ENCODE measurements at places on chromosomes 1 and 21.

DNA sequence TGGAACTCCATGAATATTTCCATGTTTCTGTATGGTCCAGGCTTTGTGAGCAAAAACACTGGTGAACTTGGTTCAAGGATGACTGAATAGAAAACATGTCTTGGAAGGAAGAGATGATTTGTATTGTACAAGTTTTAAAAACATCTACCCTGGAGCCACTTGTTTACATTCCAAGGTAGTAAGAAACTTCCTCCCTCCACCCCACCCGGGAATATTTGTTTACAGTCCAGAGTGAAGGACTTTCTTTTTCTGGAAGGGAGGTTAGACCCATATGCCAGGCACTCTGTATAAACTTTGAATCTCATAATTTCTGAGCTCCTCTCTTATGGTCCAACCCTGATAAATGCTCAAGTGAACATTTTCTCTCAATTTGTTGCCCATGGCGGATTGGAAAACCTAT lies 323.3 kb upstream of the LYPLAL1 start:
- DNase-seq: no peak

GRCh38 chr1:218575856-218576255 lies 230.7 kb downstream of the TGFB2 start:
- DNase-seq: no peak

- DNase-seq: peak; percentile 24
These were observed 16.5 kb upstream of the PARP1 start for GRCh38 chr1:226424221-226425003.

- no peak for DNase-seq
These were observed 185.9 kb downstream of the TPR start for GRCh38 chr1:186189156-186189555.

DNA sequence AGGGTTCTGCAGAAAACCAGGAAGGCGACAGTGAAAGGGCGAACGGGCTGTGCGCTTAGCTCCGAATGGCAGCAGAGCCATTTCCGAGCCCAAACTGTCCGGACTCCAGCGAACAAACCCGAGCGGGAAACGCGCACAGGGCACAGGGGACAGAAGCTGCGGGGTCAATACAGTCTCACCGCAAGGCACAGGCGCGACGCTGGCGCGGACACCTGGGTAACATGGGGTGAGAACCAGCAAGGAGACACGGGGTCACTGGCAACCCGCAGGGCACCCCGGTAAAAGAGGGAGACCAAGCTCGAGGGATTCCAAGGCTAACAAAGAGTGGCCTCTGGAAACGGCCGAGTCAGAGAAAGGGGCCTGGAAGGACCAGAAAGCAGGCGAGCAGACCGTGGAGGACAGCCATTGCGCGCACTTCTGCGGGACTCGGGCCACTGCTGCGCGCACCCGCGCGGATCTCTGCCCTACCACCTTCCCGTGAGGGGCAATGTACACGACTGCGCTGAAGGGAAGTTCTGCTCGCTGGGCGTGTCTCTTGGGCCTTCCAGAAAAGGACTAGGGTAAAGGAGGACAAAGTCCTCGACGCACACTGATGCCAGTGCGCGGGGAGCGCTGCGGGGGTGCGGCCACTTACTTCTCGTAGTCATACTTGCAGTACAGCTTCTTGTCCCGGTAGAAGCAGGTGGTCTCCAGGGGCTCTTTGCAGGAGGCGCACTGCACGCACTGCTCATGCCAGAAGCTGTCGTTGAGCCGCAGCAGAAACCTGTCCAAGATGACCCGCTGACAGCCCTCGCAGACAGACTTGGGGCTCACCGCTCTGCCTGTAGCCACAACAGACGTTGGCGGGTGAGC lies 3.8 kb downstream of the LMX1A start:
- no peak for DNase-seq

GRCh38 chr1:52955129-52955970 lies 28.3 kb downstream of the SCP2 start:
- peak; percentile 81 for DNase-seq

DNA sequence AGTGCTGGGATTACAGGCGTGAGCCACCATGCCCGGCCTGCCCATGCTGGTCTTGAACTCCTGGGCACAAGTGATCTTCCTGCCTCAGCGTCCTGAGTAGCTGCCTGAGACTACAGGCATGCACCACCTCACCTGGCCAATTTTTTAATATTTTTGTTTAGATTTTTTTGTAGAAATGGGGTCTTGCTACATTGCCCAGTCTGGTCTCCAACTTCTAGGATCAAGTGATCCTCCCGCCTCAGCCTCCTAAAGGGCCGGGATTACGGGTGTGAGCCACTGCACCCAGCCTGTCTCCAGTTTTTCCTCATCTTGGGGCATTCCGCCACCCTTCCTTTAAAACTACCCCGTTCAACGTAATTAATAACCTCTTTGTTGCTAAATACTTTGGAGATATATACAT lies 7.4 kb downstream of the PMF1 start:
- no peak for DNase-seq

GRCh38 chr1:232968965-232969364 lies 18.6 kb downstream of the NTPCR start:
- DNase-seq: no peak

DNA sequence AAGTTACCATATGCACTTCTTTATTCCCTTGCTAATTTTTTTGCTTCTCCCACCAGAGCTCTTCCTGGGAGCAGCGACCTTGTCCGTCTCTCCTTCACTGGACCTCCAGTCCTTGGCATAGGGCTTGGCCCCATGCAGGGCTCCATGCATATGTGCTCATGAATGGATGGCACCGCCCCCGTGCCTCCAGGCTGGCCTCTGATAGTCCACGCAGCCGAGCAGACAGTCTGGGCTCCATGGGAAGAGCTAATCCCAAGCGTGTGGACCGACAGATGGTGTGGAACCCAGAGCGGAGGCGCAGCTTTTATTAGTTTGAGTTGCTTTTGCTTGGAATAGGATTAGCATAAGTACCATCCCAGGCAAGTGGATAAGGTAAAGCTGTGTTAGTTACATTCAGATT lies 41.8 kb downstream of the CDCP2 start:
- DNase-seq: no peak

- DNase-seq: no peak
These were observed 72.5 kb downstream of the ASTN1 start for GRCh38 chr1:177092001-177092400.

GRCh38 chr1:6588893-6589520 lies 9.2 kb downstream of the ZBTB48 start:
- DNase-seq: no peak

DNA sequence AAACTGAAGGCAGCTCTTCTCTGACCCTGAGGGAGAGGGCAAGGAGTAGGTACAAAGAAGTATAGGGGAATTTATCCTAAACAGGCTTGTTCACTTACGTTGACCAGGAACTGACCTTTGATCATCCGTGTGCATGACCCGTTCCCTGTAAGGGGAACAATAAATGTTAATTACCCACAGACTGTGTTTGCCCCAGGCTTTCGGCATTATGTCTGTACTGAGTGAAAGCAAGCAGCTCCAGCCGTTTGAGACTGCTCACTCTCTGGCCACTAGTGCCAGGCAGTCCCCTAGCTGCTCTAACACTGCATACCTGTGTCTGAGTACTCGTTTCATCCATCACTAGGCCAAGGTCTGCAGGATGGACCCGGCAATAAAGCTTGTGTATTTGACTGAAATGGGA lies 1365.3 kb downstream of the NCAM2 start:
- no peak for DNase-seq

DNA sequence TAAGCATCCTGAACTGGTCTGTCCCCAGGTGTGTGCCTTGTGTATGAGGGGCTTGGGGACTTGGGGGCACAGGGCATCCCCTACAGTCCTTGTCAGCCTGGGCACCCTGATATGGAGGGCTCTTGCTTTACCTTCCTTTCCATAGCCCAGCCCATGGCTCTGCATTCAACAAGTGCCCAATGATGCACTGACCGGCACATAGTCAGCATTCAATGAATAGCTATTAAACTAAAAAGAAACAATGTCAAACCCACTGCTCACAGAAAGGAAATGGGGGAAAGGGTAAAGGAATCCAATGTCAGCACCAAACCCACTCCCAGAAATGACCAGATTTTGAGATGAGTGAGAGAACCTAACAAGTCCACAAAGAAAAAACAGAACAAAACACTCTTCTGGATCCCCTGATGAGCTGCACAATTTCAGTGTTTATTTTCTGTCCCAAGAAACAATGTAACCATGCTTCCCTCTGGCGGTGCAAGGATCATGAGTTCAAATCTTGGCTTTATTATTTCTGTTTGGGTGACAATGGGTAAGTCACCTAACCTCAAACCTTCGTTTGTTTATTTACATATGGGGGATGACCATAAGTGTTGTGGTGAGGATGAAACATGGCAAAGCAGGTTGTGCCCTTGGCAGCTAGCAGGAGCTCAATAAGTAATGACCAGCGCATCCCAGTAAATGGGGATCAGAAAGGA lies 22.0 kb downstream of the SYT6 start:
- no peak for DNase-seq

DNA sequence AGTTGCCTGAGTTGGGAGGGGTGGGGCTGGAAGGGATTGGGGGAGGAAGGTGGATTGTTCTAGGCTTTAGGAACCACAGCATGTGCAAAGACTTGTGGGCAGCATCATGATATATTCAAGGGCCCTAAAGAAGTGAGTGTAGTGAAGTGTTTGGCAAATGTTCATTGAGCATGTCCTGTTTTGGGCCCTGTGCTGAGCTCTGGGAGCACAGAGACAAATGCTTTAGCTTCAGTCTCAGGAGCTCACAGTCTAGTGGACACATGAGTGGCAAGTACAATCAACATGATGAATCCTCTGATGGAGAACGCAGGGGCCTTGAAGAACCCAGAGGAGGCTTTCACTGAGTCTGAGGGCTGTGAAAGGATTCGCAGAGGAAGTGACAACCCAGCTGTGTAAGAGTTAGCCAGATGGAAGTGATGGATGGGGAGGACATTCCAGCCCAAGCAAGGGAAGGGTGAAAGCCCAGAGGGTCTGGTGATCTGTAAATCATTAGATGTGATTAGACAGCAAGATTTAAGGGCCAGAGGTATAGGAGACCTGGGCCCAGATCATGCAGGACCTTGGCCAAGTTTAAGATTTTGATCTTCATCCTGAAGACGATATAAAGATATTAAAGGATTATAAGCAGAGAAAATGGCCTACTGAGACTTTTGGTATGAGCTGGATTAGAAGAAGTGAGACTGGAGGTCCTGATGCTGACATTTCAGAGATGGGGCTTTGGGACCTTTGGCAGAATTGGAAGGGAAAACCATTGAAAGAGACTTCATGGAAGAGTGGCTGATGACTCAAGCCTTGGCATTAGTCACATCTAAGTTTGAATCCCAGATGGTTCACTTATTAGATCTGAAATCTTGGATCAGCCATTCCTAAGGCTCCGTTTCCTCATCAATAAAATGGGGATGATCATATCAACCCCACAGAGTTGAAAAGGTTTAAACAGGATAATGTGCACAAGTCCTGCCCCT lies 4.6 kb downstream of the IPO13 start:
- DNase-seq: peak; percentile 86

DNA sequence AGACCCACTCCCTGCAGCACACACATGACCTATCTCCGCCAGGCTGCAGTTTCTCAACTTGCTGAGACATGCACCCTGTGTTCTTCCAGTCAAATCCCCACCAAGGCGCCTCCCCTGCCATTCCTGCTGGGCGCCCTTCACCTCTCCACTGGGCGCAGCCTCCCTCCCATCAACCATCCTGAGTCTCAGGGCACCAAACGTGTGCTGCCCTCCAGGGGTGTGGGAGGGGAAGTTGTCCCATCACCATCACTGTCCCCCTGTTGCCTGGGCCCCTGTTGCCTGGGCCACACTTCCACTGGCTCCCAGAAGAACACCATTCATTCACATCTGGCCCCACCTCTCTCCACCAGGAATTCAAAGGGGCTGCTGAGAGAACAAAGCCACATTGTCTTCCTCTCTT lies 44.9 kb upstream of the EFHD2 start:
- DNase-seq: no peak

DNA sequence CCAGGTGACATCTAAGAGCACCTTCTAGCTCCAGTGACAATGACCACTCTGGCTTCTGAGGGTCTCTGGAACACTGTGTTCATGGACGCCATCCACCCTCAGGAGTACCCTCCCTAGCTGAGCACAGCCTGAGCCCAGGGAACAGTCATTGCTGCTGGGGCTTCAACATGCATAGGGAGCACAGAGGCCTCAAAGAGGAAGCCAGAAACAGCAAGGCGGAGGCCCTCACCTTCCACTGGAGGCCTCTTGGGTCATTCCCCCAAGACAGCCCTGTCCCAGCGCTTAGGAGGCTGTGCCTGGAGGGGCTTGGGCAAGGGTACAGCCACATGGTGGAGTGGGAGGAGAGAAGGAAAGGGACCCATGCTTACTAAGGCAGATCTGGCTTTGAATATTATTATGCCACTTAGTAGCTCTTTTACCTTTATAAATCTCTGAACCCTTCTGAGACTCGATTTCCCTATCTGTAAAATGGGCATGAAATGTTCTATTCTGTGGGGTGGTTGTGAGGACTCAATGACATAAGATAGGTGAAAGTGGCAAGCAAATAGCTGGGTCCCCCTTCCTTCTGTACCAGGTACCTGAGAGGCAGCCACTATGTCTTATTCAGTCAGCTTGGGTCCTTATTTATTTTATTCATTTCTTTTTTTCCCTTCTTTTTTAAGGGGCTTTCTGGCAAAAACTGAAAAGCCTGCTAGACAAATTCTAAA lies 32.8 kb downstream of the PTAFR start:
- DNase-seq: no peak

- no peak for DNase-seq
These were observed 29.6 kb downstream of the KCNC4 start for GRCh38 chr1:110239441-110240430.

GRCh38 chr1:225428881-225429455 lies 1.1 kb upstream of the LBR start:
- DNase-seq: no peak

DNA sequence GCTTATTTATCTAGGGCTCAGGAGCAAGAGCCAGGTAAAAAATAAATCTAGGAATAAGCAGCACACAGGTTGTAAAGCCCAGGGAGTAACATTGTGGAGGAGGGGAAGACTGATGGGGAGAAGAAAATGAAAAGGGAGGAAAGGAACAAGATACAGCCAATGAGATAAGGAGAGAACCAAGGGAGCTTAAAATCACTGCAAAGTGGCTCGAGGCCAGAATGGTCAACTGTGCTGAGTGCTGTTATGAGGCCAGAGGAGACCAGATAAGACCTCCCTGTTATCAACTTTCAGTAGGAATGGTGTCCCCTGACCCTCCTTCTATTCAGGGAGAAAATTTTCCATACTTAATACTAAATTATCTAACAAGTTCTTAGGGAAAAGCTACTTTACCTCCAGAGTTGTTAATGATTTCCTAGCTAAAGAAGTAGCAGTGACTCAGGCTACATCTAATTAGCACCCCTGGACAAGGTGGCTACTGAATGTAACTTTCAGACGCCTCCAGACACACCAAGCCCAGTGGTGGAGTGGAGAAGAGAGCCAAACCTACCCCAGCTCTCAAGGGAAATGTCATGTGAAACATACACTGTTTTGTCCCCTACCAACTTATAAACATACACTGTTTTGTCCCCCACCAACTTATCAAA lies 25.5 kb downstream of the ENAH start:
- no peak for DNase-seq

GRCh38 chr1:29962336-29962735 lies 726.0 kb downstream of the PTPRU start:
- DNase-seq: no peak

DNA sequence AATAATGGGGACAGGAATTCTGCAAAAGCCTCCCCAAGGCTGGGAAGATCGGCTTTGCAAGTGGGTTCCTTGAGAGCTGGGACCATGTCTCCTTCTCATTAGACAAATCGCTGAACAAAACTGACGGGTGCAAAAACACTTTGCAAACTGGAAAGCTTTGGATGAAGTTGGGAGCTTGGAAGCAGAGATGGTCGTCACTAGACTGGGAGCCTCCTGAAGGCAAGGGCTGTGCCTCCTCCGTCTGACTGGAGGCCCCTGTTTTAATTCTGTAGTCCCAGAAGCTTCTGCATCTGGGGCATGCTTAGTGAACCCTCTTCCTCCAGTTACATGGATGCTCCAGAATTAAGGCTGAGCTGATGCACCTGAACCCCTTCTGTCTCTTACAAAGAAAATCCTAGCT lies 82.3 kb upstream of the IFFO2 start:
- no peak for DNase-seq

Measured in ACHN (cell line).